Cardiac muscle cell (in vitro differentiated cells and primary cell): ENCODE measurements at places on chromosomes 5 and 9. TPM values are rescaled to one million over a fixed set of nuclear protein-coding genes. Genes with fewer than 3 reads are reported as not detected.

Gene HMCN2
- total RNA-seq, result 0.18 and 0.36 TPM in 2 replicates

Gene TXN
- 55.7 and 82.4 TPM in 2 replicates for total RNA-seq

Gene NR6A1
- total RNA-seq, result 12.8 and 19.8 TPM in 2 replicates

Gene C5orf22
- total RNA-seq, result 14.7 and 31.1 TPM in 2 replicates

Gene SH3TC2
- 1.3 and 4.7 TPM in 2 replicates for total RNA-seq

Gene MFAP3
- 36.2 and 36.5 TPM in 2 replicates for total RNA-seq

Gene PRLR
- total RNA-seq, result 0.06 and 0.46 TPM in 2 replicates

Gene LTC4S
- 5.3 and 10.2 TPM in 2 replicates for total RNA-seq

Gene PDE6A
- total RNA-seq, result 0.21 TPM in 1 of 2 replicates, not detected in the other

Gene GLDC
- 0.98 and 3.3 TPM in 2 replicates for total RNA-seq

Gene ARHGEF37
- 4.2 and 7.6 TPM in 2 replicates for total RNA-seq

- no peak for DNase-seq
Observed at GRCh38 chr5:57950616-57951228, 468.1 kb upstream of the ACTBL2 start.

- DNase-seq, result no peak
Observed at GRCh38 chr5:170176916-170177315, 55.9 kb upstream of the C5orf58 start.

GRCh38 chr5:45847877-45848276, 151.7 kb upstream of the HCN1 start:
- no peak for DNase-seq

DNA sequence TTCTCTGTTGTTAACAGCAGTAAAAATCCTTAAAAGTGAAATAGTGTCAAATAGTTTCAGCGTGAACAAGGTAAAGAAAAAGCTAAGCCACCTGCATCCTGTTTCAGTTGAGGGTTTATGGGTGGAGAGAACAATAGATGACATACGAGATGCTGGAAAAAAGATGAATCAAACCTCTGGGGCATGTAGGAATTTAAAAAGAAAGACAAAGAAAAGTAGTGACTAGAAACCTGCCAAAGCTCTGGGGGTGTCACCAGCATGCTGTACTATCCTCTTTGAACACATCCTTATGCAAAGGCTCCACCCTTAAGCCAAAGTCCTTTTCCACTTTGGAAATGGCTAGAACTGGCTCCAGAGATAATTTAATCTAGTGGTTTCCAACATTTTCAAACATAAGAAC, 22.2 kb downstream of the SCAI start:
- DNase-seq, result no peak

- peak; percentile 44 for DNase-seq
Observed at GRCh38 chr5:150636391-150637244, 3.8 kb upstream of the SYNPO start.

- no peak for DNase-seq
Observed at GRCh38 chr9:74630228-74630627, 133.1 kb downstream of the RORB start.

- DNase-seq, result no peak
Observed at GRCh38 chr5:161899590-161899989, 51.7 kb downstream of the GABRA1 start.

DNA sequence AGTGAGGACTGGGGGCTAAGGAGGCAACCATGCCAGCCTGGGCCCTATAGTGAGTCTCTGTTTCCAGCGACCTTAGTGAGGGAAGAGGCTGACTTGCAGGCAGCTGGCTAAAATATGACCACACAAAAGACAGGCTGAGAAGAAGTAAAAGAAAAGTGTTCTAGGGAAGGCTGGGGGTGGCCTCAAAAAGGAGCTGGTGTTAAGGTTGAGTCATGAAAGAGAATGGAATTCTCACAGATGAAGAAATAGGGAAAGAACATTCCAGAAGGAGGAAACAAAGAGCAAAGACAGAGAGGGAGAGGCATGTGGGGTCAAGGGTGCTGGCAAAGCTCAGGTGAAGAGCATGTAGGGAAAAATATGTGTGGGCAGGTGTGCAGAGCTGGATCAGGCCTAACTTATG, 302.7 kb upstream of the RFX3 start:
- DNase-seq, result no peak

DNA sequence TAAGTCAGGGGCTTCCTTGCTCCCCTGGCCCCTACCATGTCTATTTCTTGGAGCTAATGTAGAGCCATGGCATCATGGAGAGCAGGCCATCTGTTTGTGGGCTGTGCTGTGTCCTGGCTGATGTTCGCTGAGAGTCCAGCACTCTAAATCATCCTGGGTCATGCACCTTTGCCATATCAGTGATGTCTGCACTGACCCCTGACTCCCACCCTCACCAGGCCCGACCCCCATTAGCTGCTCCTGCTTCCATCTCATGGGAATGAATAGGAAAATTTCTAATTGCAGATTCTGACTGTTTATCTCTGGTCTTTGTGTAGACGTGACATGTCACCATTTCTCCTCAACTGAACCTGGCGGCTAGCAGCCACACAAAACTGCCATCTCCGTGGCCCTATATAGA, 236.9 kb downstream of the NSG2 start:
- no peak for DNase-seq

DNA sequence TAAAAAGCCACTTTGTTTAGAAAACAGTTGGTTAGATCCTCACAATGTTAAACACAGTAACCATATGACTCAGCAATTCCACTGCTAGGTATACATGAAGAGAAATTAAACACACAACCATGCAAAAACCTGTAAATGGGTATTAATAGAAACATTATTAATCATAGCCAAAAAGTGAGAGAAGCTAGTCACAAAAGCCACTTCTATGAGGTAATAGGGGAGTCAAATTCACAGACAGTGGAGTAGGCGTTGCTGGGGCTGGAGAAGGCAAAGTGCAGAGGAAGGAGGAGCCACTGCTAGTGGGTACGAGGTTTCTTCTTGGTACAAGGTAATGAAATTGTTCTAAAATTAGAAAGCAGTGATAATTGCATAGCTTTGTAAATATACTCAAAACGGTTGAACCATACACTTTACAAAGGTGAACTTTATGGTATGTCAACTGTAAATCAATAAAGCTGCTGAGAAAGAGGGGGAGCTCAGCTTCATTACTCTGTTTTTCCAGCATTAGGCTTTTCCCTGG, 364.4 kb downstream of the GADD45G start:
- no peak for DNase-seq

- no peak for DNase-seq
Observed at GRCh38 chr5:109688630-109688969, 1.1 kb upstream of the MAN2A1 start.

- DNase-seq, result no peak
Observed at GRCh38 chr9:6956879-6957278, 199.1 kb downstream of the KDM4C start.

DNA sequence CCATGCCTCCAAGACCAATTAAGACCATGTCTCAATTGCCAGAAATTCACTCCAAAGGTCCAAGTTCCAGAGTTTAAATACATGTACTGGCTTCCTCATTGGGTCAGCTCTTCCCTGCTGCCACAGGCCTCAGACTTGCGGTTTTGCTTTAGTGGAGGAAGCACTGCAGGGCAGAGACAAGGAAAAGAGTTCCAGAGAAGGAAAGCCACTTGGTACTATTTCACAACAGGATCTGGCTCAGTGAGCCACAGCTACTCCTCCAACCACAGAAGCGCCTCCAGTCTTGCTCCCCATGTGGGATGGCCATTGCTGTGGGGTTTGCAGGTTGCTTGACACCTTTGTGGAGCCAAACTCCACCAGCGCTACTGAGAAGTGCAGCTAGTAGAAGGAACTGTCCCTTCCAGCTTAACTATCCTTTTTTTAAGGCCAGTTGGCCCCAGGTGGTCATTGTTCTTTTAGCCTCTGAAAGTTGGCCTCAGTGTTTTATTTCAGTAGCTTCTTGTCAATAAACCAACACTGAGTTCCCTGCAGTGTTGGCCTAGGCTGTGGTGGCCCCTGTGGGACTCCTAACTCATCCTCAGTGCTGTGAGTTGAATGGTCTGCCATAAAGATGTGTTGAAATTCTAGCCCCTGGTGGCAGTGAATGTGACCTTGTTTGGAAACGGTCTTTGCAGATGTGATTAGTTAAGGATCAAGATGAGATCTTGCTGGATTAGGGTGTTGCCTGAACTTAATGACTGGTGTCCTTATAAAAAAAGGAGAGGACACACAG, 93.7 kb upstream of the DAP start:
- DNase-seq, result peak; percentile 17

- no peak for DNase-seq
Observed at GRCh38 chr5:115579216-115579615, 23.1 kb downstream of the TICAM2 start.

- DNase-seq, result no peak
Observed at GRCh38 chr9:130870491-130871381, 25.9 kb downstream of the QRFP start.

DNA sequence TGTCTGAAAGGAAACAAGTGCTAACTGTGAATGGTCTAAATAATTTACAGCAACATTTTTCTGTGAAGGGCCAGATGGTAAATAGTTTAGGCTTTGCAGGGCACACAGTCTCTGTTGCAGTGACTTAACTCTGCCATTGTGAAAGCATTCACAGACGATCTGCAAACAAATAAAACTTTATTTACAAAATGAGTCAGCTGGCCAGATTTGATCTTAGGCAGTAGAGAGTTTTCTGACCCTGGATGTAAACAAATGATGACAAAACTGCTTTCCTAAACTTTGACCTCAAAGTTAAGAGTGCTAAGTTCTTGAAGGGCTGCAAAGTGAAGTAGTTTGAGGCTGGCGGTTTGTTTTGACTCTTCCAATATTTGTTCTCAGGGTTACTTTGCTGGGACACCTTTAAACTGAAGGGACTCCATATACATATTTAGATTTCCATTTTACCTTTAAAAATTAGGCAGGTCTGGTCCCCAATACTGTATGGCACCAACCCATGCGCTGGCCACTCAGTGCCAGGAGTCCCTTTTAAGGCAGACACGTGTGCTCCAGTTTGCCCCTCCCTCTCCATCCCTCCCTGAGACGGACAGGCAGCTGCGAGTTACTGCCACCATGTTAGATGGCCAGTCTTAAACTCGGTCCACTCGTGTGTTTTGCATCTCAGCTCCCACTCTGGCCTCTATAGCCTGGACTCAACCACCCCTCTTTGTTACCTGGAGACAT, 4.0 kb upstream of the ADAMTS16 start:
- DNase-seq, result no peak

DNA sequence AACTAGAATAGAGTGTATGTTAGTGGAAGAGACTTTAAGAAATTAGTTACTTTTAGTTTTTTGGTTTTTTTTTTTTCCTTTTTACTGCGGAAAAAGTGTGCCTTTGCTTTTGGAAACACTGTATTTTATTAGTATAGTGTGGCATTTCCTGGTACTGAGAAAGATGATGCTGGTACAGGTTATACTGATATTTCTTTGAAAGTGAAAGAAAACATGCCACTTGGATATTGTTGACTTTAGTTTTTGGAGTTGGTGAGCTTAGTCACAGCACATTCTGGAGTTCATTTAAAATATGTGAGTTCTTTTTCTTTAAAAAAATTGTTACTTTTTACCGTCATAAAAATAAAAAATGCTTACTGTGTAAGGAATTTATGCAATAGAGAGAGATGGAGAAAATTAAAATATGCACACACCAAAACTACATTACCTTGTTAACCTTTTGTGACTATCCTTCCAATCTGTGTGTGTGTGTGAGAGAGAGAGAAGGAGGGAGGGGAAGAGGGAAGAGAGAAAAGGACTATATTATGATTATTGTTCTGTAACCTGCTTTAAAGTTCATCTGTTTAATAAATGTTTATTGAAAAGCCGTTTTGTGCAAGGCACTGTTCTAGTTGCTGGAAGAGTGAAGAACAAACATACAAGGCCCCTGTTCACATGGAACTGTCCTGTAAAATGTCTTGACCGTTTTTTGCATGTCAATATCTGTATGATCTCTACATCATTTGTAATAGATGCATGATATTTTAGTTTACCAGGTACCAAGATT, 1.9 kb downstream of the UGCG start:
- DNase-seq, result peak; percentile 36
